B cell (primary cell): ENCODE measurements at places on chromosomes 3 and 15.

DNA sequence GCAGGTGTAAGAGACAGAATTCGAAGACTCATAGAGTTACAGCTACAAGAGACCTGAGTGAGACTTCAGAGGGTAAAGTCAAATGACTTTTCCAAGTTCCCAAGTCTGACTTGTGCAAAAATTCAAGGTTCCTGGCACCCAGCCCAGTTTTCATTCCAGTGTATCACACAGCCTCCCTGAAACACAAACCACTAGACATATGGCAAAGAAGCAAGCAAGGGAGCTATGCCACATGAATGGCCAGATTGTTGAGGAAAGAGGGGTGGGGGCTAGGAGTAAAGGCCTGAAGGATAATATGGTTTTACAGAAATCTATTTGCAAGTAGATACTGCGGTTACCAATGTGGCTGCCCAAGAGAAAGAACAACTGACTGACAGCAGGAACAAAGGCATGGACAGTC, 301.2 kb downstream of the MECOM start:
- DNase-seq, result no peak

DNA sequence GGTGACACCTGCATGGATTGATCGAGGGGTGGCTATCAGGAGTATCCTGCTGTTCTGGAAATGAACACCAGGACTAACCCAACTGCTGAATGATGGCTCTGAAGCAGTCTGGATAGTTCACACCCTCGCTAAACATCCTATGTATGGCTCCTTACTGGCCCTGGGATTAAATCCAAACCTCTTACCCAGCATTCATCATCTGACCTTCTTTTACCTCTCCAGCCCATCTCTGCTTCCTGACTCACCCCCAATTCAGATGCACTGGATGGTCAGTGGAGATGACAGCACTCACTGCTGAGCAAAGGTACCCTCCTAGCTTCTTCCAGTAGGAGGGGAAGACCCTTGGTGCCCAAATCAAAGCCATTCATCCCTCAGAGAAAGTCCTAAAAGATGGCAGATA, 235.2 kb upstream of the TRIM42 start:
- DNase-seq, result no peak

GRCh38 chr3:139204728-139205127, 139.1 kb upstream of the MRPS22 start:
- no peak for DNase-seq

- no peak for DNase-seq
These were observed 13.4 kb downstream of the ITPR1 start for GRCh38 chr3:4506559-4507023.

DNA sequence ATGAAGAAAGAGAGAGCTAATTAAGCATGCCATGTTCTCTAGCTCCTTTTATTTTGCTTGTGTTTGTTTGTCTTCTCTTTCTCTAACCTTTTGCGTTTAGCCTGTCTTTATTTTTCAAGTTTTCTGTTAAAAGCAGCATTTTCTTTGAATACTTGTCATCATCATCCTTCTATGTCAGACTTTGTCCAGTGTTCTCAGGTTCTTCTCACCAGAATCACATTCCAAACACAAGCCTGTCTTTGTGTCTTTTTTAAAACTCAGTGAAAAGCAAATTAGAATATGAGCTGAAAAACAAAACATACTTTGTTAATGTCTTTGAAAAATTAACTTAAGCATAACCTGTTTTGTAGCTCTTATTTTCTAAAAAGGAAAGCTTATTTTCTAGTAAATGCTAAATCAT, 62.4 kb downstream of the LEKR1 start:
- DNase-seq, result no peak

- no peak for DNase-seq
These were observed 54.8 kb downstream of the ANAPC13 start for GRCh38 chr3:134430950-134431445.

DNA sequence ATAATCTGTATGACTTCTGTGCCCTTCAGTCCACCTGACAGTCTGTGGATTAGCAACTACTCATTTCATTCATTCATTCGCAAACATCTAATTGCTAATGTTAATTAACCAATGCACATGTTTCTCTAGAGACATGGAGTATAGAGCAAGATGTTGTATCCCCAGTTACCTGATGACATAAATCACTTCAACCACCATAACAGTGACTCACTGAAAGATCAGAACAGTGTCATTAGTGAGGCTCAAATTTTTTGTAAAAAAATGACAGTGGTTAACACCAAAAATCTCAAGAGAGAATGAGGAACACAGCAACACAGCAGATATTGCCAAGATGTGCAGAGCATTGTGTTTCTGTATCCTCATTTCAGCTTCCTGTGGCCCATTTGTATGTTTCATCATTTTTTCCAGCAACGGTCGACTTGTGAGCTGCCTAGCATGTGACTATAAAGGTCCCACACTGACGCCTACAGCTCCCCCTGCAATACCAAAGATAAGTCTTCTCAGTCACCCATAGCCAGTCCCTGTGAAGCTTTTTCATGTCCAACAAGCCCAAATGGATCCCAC, 3.7 kb upstream of the PLD1 start:
- no peak for DNase-seq

DNA sequence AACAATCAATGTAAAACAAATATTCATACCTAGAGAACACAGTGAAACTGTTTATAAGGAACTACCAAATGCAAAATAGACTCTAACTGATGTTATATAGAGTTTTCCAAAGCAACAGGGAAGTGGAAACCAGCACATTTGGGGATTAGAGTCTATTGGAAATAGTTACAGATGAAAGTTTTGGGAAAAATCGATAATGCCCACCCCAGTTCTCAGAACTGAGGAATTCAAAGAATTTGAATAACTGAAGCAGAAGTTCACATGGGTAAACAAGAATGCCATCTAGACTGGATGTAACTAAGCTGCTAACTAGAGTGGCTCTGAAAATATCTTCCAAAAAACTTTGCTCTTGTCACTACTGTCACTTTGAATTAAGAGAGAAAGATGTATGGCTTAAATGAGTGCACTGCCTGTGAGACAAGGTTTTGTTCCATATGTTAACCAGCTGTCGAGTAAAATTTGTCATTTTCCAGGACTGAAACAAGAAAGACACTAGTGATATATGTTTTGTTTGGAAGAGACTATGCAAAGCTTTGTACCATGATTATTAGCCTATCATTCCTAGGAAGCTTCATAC, 9.2 kb upstream of the DENND4A start:
- DNase-seq, result no peak

GRCh38 chr3:77329116-77329515, 289.2 kb downstream of the ROBO2 start:
- no peak for DNase-seq

- DNase-seq, result no peak
These were observed 61.6 kb upstream of the CTNNB1 start for GRCh38 chr3:41137686-41138111.

- no peak for DNase-seq
These were observed 110.8 kb downstream of the GREM1 start for GRCh38 chr15:32828507-32829186.

GRCh38 chr3:9314796-9315195, 48.1 kb upstream of the THUMPD3 start:
- DNase-seq, result no peak

GRCh38 chr3:27311400-27311799, 57.8 kb downstream of the NEK10 start:
- DNase-seq, result no peak

- DNase-seq, result no peak
These were observed 38.3 kb downstream of the CHSY1 start for GRCh38 chr15:101213570-101213969.

DNA sequence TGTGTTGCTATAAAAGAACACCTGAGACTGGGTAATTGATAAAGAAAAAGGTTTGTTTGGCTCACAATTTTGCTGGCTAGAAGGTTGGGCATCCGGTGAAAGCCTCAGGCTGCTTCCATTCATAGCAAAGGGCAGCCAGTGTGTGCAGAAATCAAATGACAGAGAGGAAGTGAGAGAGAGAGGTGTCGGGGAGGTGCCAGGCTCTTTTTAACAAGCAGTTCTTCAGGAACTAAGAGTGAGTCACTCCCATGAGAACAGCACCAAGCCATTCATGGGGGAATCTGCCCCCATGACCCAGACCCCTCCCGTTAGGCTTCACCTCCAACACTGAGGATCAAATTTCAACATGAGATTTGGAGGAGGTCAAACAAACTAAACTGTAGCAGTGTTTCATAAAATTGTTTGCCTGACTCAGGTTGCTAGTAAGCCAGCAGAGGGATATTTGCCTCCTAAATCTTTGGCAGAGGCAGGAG, 4.5 kb upstream of the PARP15 start:
- DNase-seq, result peak; percentile 73

DNA sequence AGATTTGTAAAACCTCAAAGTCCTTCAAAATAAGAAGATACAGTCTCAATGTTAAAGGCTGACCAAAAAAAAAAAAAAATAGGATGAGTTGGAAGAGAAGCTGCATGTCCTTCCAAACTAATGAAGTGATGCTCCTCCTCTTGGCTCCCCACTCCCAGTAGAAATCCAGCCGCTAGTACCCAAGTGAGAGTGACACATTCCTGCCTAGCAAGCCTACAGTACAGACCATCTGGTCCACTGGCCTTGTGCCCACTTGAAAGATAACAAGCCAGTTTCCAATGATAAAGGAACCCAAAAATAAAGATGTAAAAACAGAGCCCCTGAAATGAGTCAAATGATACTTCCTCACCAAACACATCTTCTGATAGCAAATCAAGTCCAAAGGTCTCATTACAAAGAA, 258.7 kb upstream of the NSMCE3 start:
- DNase-seq, result no peak

DNA sequence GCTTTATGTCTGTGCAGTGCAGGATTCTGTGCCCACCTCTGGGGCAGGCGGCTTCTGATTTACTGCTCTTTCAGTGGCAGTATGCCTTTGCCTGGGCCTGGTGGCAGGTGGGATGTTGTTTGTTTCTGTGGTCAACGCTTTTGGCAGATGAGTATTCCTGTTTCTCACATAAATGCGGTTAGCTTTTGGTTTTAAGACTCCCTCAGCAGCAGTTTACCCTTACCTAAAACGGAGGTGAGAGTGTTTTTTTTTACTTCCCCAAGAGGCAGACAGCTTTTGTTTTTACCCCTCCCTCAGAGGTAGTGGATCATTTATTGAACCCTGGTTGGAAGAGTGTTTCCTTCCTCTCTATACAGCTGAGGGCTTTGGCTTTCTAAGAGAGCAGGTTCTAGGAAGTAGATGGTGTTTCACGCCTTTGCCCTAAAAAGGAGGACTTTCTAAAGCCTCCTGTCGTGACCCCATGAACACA, 134.1 kb upstream of the PLSCR5 start:
- DNase-seq, result no peak

DNA sequence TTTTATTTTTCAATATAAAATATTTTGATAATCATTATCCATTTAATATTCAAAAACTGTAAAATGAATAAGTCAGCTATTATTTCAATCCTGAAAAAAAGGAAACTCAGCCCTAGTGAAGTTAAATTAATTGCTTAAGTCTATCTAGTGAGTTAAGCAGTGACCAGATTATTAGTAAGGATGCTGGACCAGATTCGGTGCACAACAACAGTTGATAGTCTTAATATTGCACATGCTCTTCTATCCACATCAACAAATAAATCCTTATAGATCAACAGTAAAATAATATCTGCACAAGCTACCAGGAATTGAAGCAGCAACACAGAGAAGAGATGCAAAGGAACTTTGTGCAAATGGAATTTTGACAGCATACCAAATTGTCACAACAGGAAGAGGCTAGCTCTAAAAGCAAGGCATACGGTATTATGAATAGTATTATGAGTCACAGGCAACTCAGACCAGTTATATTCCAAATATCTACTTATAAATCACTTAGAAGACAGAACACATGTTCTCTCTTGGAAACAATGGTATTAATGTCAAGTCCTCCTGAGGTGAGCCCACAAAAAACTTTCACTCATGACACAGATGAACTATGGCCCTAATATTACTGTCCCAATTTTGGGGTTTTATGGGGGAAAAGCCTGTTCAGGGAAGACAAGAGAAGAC, 24.9 kb downstream of the VPS13C start:
- DNase-seq, result no peak

DNA sequence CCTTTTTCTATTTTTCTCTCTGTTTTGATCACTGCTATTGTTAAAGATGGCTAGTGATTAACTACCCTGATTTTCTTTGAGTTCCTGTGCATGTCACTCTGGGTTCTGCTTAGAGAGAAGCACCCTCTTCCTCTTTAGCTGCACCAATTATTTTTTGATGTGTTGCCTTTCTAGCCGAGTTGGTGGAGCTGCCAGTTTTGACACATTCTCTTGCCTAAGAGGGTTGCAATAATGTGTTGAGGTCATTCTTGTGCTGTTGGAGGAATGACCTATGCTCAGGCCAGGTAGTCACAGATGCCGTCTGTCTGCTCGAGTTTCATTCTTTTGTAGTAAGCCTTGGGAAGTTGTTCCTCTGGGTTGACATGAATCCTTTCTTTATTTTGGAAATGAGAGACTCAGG, 84.6 kb upstream of the DPH6 start:
- DNase-seq, result no peak

DNA sequence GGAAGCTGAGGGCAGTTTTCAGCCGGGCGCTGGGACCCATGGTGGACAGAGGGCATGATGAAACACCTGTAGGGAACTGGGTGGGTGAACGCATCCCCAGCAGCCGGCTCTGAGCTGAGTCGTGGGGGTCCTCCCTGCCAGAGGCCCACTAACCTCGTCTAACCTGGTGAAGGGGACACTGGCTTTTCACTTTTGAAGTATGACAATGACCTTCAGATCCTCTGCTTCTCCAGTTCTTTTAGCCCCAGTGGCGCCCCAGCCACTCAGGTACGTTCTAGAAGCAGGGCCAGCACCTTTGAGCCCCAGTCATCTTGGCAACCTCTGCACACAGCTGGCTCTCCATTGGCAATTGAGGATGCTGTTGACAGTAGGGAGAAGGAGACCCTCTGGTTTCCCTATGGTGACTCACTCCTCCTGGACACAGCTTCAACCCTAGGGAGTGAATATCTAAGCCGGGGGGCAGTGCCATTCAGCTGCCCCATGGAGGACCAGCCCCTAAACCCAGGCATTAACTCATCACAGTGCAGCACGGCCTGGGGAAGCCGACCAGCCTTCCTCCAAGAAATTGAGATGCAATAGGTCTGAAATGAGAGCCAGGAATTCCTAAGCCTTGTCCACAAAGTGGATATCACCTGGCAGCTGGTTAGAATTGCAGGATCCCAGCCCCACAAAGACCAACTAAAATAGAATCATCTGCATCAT, 46.1 kb downstream of the CMTM6 start:
- DNase-seq, result no peak

DNA sequence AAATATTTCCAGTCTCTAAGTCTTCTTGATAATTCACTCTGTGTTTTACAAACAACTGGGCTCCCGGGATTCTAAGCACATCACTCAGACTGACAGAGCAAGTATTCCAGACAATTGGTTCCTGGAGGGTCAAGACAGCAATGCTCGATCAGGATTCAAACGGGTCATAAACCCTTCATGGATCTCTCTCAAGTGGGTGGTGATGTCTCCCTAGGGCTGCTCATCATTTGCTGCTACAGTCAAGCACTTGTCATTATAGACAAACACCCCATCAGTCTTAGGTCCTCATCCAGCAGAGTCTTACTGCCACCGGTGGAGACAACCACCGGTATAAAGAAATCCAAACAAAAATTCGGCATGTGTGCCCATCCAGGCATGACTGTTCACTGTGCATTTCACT, 921.1 kb downstream of the FHIT start:
- DNase-seq, result no peak

GRCh38 chr3:38630606-38631005, 18.9 kb downstream of the SCN5A start:
- DNase-seq, result no peak

GRCh38 chr3:72461787-72462186, 386.5 kb downstream of the SHQ1 start:
- DNase-seq, result no peak

GRCh38 chr3:113536627-113537101, 4.3 kb downstream of the SIDT1 start:
- no peak for DNase-seq
